ENCODE measurements at places on chromosomes 3 and 15. TPM values are rescaled to one million over a fixed set of nuclear protein-coding genes. Genes with fewer than 3 reads are reported as not detected.

TP63 gene
- total RNA-seq, result not detected

NTRK3 gene
- total RNA-seq, result 9.5 TPM

ARHGEF26 gene
- total RNA-seq, result 4.4 TPM

FILIP1L gene
- total RNA-seq, result 4.3 TPM

GP9 gene
- total RNA-seq, result not detected

AHSG gene
- total RNA-seq, result not detected

MESP2 gene
- total RNA-seq, result not detected

MYO5C gene
- total RNA-seq, result 0.66 TPM

NMNAT3 gene
- total RNA-seq, result 0.61 TPM

CCR9 gene
- total RNA-seq, result not detected

HESX1 gene
- not detected for total RNA-seq

SLC12A8 gene
- 2.4 TPM for total RNA-seq

FAM81A gene
- not detected for total RNA-seq

WDR49 gene
- 0.76 TPM for total RNA-seq

RBP2 gene
- total RNA-seq, result not detected

KCNH8 gene
- total RNA-seq, result 30.9 TPM

CCK gene
- total RNA-seq, result not detected

PPARG gene
- total RNA-seq, result 0.37 TPM

ACP3 gene
- total RNA-seq, result not detected

ARPIN gene
- total RNA-seq, result 9.0 TPM

UPK1B gene
- not detected for total RNA-seq

CPEB1 gene
- 15.2 TPM for total RNA-seq

OR4F15 gene
- not detected for total RNA-seq

COMMD2 gene
- total RNA-seq, result 60.8 TPM

TTC21A gene
- total RNA-seq, result 7.8 TPM

GPR15 gene
- not detected for total RNA-seq

CSPG4 gene
- 1.1 TPM for total RNA-seq

CHDH gene
- 0.61 TPM for total RNA-seq

ZNF860 gene
- total RNA-seq, result not detected

All from glutamatergic neuron (in vitro differentiated cells).